ENCODE measurements at places on chromosomes 12 and 14.

GRCh38 chr12:53766881-53767280, 15.1 kb upstream of the CISTR start:
- H3K4me1 ChIP-seq: no peaks in the 10 kb centered on the region
- peaks cover 4% of the 10 kb centered on the region for H3K27me3 ChIP-seq
- no peak overlapping the region for H3K27ac ChIP-seq
- DNase-seq: no peak
- no peak overlapping the region for H3K4me3 ChIP-seq

- H3K27ac ChIP-seq: no peak overlapping the region
- no peaks in the 10 kb centered on the region for H3K27me3 ChIP-seq
- DNase-seq: no peak
- peaks cover 71% of the 10 kb centered on the region for H3K36me3 ChIP-seq
Observed at GRCh38 chr12:6457220-6457945, 5.5 kb downstream of the TAPBPL start.

- H3K27ac ChIP-seq: no peak overlapping the region
- H3K27me3 ChIP-seq: no peaks in the 10 kb centered on the region
- no peak for DNase-seq
- no peaks in the 10 kb centered on the region for H3K36me3 ChIP-seq
- no peak overlapping the region for H3K4me3 ChIP-seq
- peaks cover 31% of the 10 kb centered on the region for H3K4me1 ChIP-seq
Observed at GRCh38 chr12:5440978-5441377, 9.1 kb downstream of the NTF3 start.

- H3K4me1 ChIP-seq: no peaks in the 10 kb centered on the region
- H3K4me3 ChIP-seq: no peak overlapping the region
- H3K36me3 ChIP-seq: no peaks in the 10 kb centered on the region
- H3K27ac ChIP-seq: no peak overlapping the region
Observed at GRCh38 chr14:79576424-79576823, 634.9 kb downstream of the DIO2 start.

DNA sequence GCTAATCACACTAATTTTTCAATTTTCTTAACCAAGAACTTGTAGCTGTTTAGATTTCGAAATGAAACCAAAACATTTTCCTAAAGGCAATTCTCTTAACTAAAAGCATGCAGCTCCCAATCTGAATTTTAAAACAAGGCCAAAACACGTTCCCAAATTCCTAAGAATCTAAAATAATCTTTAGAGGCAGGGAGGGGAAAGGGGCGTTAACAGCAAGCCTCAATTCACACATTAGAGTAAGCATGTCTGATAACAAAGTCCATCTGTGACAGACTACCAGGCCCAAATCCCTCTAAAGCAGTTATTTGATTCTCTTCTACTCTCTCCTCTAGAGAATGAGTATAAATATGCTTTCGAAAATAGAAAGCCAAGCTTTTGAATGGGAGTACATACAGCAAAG, 754 bp downstream of the ATG14 start:
- H3K27ac ChIP-seq: peak overlapping the region; percentile 97
- H3K4me3 ChIP-seq: peak overlapping the region; percentile 94
- peaks cover 29% of the 10 kb centered on the region for H3K4me1 ChIP-seq
- DNase-seq: no peak

- no peak for DNase-seq
- H3K36me3 ChIP-seq: no peaks in the 10 kb centered on the region
- peak overlapping the region; percentile 18 for H3K4me3 ChIP-seq
- no peaks in the 10 kb centered on the region for H3K4me1 ChIP-seq
- no peaks in the 10 kb centered on the region for H3K27me3 ChIP-seq
Observed at GRCh38 chr14:88005978-88006851, 1.3 kb downstream of the GPR65 start.

DNA sequence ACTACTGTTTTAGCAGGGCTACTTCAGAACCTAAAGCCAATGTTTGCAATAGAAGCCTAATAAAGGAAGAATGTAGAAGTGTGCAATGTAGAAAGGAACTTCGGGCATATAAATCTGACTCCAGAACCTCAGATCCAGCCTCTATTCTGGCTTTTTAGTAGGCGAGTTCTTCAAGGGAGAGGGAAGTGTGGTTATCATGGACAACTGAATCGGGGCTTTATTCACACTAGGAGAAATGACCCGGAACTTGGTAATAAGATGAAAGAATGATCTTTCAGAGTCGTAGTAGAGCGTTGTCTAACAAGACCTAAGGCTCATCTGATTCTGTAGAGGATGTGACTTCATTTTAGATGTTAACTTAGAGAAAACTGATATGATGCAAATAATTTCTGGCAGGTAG, 72.9 kb downstream of the CRADD start:
- peaks cover 32% of the 10 kb centered on the region for H3K4me1 ChIP-seq
- no peaks in the 10 kb centered on the region for H3K27me3 ChIP-seq
- H3K36me3 ChIP-seq: no peaks in the 10 kb centered on the region
- no peak for DNase-seq
- H3K4me3 ChIP-seq: no peak overlapping the region

GRCh38 chr12:82660541-82661325, 26.0 kb upstream of the TMTC2 start:
- no peak overlapping the region for H3K27ac ChIP-seq
- no peaks in the 10 kb centered on the region for H3K27me3 ChIP-seq
- no peaks in the 10 kb centered on the region for H3K36me3 ChIP-seq
- DNase-seq: no peak
- H3K4me3 ChIP-seq: no peak overlapping the region

DNA sequence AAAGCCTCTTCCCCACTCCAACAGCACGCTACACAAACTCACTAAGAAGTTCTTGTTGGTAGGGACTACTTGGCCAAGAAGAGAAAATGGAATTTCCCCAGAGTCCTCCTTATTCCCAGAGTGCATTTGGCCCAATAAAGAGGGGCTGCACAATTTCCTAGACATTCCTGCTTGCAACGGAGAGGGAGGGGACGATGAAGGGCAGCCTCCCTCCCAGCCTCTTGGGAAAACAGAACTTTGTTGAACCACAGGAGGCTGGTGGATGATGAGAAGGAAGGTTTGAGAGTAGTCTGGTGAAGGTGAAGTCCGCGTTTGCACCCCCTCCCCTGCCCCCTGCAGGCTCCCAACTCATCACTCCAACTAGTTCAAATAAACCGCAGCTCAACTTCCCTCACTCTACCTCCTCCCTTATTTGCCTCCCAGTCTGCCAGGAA, 19.1 kb upstream of the TBX3 start:
- no peaks in the 10 kb centered on the region for H3K27me3 ChIP-seq
- H3K27ac ChIP-seq: no peak overlapping the region
- peaks cover 23% of the 10 kb centered on the region for H3K4me1 ChIP-seq

GRCh38 chr12:4273652-4274395, at the start of gene CCND2:
Gene CCND2 (plus strand): TSS chr12:4273762. CDS start chr12:4274041, 279 bp downstream.
- no peaks in the 10 kb centered on the region for H3K27me3 ChIP-seq
- DNase-seq: no peak
- H3K4me1 ChIP-seq: peaks cover 68% of the 10 kb centered on the region

DNA sequence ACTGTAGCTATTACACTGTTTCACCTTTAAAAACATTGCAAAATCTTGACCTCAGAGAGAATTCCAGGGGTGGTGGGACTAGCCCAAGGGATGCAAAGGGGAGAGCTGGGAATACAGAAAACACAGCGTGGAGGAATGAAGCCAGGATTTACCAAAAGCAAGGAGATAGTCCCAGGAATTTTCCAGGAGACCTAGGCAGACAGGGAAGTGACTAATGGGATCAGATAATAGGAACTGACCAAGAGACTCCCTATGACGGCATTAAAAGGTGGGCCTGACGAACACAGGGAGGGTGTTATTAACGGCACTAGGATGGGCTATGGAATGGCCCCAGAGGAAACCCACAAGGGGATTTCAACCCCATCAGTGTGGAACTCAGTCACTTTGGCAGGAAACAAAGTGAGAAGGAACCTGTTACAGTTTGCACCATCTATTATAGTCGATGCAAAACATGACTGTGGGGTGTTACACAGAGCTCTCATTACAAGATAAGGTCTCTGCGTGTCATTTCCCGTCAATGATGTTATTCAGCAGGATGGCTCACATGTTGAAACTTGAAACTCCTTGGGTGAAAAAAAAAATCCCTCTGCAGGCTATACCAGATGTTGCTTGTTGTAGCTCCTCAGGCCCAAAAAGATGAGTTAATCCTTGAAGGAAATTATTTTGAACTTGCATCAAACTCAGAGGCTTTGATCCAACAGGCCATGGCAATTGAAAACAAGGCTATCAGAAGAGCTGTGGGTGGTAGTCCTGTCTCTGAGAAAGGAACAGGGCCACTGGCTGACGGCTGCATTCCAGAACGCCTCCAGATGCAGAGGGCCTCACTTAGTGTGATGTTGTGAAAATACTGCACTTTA, 58.7 kb downstream of the DRAM1 start:
- H3K27ac ChIP-seq: peak overlapping the region; percentile 64
- H3K4me1 ChIP-seq: peaks cover 20% of the 10 kb centered on the region
- peak; percentile 94 for DNase-seq
- no peaks in the 10 kb centered on the region for H3K36me3 ChIP-seq
- H3K4me3 ChIP-seq: no peak overlapping the region

- H3K27ac ChIP-seq: no peak overlapping the region
- H3K4me3 ChIP-seq: no peak overlapping the region
- no peaks in the 10 kb centered on the region for H3K36me3 ChIP-seq
- no peaks in the 10 kb centered on the region for H3K27me3 ChIP-seq
- no peak for DNase-seq
- peaks cover 16% of the 10 kb centered on the region for H3K4me1 ChIP-seq
Observed at GRCh38 chr12:108587826-108588225, 10.1 kb downstream of the TMEM119 start.

DNA sequence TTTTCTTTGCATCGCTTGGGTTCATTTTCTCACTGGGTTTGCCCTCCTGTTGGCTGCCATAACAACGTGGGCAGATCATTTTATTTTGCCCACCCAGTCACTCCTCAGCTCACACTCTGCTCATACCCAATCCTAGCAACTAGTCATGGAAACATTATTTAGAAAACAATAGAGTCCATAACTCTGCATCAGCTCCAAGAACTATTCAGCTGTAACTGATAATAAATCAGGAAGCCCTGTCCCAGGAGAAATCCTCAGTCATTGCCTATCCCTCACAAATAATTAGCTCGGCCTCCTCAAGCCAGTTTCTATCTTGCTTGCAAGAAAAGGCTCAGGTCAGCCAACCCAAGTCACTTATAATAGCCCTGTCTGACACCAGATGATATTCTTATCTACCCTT, 43.2 kb downstream of the RTN1 start:
- H3K27me3 ChIP-seq: no peaks in the 10 kb centered on the region

DNA sequence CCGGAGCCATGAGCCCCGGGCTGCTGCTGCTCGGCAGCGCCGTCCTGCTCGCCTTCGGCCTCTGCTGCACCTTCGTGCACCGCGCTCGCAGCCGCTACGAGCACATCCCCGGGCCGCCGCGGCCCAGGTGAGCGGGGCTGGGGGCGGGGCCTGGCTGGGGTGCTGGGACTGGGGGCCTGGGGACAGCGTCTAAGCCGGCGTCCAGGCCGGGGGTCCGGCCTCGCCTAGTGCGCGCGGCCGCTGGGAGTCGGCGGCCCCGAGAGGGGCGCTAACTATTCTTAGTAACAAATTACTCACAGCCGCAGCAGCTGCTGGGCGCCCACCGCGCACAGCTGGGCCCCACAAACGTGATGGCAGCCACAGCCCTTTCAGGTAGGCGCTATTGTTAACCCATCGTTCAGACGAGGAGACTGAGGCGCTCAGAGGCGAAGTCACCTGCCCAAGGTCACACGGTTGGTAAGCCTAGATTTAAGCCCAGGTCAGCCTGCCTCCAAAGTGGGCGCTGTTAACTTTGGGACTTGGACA, 374 bp downstream of the CYP46A1 start:
- H3K27ac ChIP-seq: no peak overlapping the region
- DNase-seq: no peak
- H3K4me3 ChIP-seq: peak overlapping the region; percentile 86
- peaks cover 18% of the 10 kb centered on the region for H3K4me1 ChIP-seq
- no peaks in the 10 kb centered on the region for H3K36me3 ChIP-seq
- H3K27me3 ChIP-seq: no peaks in the 10 kb centered on the region

- H3K4me1 ChIP-seq: no peaks in the 10 kb centered on the region
- no peak overlapping the region for H3K27ac ChIP-seq
- DNase-seq: no peak
- H3K27me3 ChIP-seq: no peaks in the 10 kb centered on the region
- no peaks in the 10 kb centered on the region for H3K36me3 ChIP-seq
- no peak overlapping the region for H3K4me3 ChIP-seq
Observed at GRCh38 chr14:68188174-68188573, 368.6 kb downstream of the RAD51B start.

DNA sequence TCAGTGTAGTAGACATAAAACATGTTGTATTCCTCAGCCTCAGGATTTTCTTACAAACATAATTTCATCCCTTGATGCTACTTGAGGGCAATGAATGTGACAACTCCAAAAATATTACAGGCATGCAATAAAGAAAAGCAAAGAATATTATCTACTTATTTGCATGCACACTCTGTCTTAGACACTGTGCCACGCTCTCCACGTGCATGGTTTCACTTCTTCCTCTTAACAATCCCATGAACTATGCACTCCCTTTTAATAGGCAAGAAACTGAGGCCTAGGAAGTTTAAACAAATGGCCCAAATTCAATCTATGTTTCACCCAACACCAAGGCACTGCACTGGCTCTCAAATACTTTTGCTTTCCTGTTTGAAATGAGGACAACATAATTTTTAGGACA, 1.8 kb upstream of the PAH start:
- H3K27ac ChIP-seq: no peak overlapping the region
- H3K36me3 ChIP-seq: no peaks in the 10 kb centered on the region
- no peaks in the 10 kb centered on the region for H3K4me1 ChIP-seq
- H3K27me3 ChIP-seq: no peaks in the 10 kb centered on the region
- H3K4me3 ChIP-seq: no peak overlapping the region

GRCh38 chr12:122406701-122407164, 15.7 kb downstream of the CLIP1 start:
- H3K27me3 ChIP-seq: no peaks in the 10 kb centered on the region
- no peak overlapping the region for H3K27ac ChIP-seq
- no peaks in the 10 kb centered on the region for H3K36me3 ChIP-seq
- peaks cover 22% of the 10 kb centered on the region for H3K4me1 ChIP-seq
- DNase-seq: no peak
- H3K4me3 ChIP-seq: no peak overlapping the region

DNA sequence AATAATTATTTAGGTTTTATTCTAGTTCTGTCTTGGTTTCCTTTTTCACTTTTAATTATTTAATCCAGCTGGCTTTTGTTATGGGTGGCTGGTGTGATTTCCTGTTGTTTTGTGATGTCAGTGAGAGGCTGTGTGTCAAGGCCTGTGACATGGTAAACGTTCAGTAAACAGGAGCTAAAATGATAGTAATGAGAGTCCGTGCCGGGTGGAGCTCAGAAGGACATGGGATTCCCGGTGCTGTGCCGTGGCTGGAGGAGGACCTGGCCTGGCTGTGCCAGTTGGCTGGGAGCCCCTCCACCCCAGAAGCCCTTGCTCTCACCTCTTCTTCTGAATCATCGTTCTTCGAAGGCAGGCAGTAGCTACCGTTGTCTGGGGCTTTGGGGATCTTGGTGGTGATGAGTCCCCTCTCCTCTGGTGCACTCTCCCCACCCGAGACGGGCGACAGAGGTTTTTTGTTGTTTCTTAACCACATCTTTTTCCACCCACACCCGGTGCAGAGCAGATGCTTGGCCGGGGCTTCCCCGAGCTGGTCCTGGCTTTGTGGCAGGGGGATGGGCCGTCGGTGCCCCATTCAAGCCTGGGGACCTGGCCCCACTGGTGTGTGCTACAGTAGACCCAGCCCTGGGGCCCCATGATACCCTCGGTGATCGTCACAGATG, 29.1 kb downstream of the SH2B3 start:
- H3K27ac ChIP-seq: peak overlapping the region; percentile 71
- no peaks in the 10 kb centered on the region for H3K36me3 ChIP-seq
- H3K4me3 ChIP-seq: peak overlapping the region; percentile 12
- peaks cover 81% of the 10 kb centered on the region for H3K4me1 ChIP-seq
- DNase-seq: no peak

GRCh38 chr12:89661706-89662330, 46.8 kb downstream of the ATP2B1 start:
- H3K27me3 ChIP-seq: no peaks in the 10 kb centered on the region
- no peak overlapping the region for H3K4me3 ChIP-seq
- H3K4me1 ChIP-seq: peaks cover 36% of the 10 kb centered on the region
- no peak for DNase-seq
- H3K36me3 ChIP-seq: no peaks in the 10 kb centered on the region

Measured in vagina (tissue), 2 donors.